ENCODE measurements at places on chromosomes 5 and 9.

- no peak for DNase-seq
Measured at GRCh38 chr9:16193066-16193465, 640.2 kb downstream of the CCDC171 start.

DNA sequence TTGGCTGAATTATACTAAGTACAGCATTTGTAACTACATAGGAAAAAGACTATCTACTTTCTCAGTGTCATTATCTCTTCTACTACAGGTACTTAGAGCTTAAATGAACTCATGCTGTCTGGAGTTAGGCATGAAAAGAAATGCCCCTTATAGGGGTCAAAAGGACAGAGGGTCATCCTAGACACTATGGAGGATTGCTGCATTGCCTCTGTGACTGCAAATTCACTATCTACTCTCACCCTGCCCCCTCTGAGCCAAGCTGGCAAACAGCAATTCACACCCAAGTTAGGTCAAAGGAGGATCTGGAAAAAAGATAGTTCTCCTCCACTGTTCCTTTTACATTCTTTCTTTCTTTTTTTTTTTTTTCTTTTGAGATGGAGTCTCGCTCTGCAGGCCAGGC lies 36.7 kb downstream of the ANKRD31 start:
- no peak for DNase-seq

GRCh38 chr5:37951946-37952721 lies 112.3 kb upstream of the GDNF start:
- DNase-seq: no peak

- DNase-seq: no peak
Measured at GRCh38 chr9:86230858-86231257, 28.6 kb downstream of the C9orf153 start.

DNA sequence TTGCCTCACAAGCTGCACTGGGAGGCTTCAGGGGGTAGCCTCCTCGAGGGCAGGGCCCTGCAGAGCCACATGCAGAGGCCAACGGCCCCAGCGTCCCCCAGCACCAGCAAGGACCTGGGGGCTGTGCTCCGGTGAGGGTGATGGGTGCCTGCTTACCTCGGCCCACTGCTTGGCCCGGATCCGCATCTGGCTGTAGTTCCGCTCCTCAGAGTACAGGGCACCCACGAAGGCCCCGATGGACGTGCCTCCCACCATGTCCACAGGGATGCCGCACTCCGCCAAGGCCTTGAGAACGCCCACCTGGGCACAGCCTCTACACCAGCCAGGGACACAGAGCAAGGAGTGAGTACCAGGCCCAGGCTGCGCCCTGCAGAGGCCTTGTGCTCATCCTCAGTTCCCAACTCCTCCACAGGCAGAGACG lies 8.0 kb upstream of the NSMF start:
- DNase-seq: no peak

Measured in bronchial epithelial cell (primary cell).